Effector CD8-positive, alpha-beta T cell (primary cell): ENCODE measurements at places on chromosomes 5 and 9.

DNA sequence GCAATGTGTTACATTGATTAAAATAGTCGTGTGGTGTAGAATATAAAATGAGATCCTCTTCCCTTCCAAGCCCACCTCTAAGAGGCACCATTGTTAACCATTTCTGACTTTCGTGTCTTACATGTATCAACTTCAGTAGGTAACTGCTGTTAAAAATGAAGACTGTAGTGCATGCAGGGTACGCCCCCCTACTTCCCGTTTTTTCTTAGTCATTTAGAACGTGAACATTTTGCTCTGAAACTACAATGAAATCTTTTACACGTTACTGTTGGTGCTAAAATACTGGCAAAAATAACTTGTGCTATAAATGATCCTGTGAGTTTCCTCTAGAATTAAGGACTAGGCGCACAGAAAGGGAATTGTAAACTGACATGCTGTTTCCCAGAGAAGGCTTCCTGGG, 41.5 kb downstream of the WNK2 start:
- DNase-seq, result no peak

DNA sequence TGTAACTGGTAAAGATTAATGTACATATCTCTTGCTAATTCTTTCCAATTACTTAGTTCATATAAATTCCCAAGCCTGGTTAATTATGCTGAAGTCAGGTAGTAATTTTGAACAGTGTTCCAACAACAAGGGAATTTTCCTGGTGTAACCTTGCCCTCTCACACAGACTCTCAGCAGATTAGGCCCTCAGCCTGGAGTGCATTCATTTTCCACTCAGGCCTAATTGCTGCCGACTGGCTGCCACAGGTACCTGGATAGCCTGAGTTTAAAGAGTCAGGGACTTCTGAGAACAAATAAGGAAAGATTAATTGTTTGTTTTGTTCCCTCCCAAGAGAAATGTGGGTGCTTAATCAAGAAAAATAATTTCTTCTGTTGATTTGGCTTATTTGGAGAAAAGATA, 71.4 kb downstream of the PPIC start:
- no peak for DNase-seq

DNA sequence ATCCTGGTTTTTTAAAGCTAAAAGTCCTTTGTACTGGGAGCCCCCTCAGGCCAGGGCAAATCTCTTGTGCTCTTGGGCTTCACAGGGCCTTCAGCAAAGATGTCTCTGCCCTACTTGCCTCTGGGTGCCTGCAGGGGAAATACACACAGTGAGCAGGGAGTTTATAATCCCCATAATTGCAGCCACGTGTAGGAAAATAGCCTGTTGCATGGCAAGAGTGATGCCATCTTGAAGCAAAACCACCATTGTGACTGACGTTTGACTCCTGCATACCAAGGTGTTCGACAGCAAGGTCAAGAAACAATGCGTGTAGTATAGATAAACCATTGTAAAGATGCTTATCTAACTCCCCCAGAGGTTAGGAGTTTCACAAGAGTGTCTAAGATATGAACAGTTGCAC, 11.4 kb upstream of the IL3 start:
- DNase-seq, result no peak

GRCh38 chr9:113484258-113484730, 20.8 kb downstream of the RGS3 start:
- DNase-seq, result no peak

DNA sequence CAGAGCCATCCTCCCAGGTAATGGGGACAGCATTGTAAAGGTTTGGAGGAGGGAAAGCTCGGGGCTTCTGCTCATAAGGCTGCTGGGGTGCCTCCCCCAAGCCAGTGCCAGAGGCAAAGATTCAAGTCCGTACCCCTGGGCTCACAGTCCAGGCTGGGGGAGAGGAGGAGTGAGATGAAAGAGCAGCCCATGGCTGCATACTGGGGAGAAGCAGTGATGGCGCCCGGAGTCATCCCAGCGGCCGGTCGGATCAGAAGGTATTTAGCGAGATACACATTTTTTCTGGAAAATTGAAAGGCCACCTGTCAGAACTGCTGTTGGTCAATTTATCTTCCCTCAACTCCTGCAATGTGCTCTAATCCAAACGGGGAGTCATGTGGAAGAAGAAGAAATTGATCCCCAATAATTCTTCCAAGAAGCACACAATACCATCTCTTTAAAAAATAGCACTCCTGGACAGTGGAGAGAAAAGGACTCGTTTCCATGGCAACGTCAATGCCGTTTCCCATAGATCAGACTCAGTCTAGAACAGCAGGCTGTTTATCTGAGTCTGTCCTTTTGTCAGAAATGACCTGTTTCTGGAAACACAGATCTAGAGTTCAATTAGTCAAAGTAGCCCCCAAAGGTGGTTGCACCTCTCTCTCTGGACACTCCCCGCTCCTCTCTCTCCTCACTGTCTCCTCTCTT, 65.9 kb downstream of the NSG2 start:
- no peak for DNase-seq

- DNase-seq, result no peak
Measured at GRCh38 chr9:79104216-79104615, 467.5 kb upstream of the TLE4 start.

GRCh38 chr9:137025517-137025966, 2.5 kb downstream of the ABCA2 start:
- no peak for DNase-seq

GRCh38 chr9:92610470-92611420, 59.2 kb downstream of the IPPK start:
- no peak for DNase-seq
